ENCODE measurements at places on chromosomes 1 and 21. TPM values are rescaled to one million over a fixed set of nuclear protein-coding genes. Genes with fewer than 3 reads are reported as not detected.

DNA sequence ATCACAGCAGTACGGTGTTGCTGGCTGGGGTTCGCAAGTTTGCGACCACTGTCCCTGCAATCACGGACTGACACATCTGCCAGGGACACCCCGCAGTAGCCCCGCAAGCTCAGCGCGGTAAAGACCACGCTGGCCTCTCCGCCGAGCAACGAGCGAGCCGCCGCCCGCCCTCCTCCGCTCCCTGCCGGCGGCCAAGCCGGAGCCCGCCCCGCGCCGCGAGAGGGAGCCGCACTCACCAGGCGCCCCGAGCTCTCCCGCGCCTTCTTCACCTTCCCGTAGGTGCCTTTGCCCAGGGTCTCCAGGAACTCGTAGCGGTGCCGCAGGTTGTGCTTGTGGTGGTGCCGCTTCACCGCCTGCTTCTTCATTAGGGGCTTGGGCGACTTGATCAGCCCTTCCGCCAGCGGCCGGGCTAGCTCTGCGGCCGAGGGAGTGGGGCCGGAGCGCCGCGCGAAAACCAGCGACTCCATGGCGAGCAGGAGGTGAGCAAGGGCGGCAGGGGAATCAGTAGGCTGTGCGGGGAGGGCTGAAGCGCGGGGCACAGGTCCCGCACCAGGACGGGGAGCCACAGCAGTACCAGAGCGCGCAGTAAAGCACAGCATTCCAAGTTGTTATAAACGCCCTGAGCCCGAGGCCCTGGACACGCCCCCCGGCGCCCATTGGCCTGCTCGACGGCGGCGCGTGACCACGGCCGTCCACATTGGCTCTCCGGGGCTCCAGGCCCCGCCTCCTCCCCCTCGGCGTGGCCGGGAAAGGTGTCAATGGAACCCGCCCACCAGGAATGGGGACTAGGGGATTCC lies at the start of gene NUAK2:
Gene NUAK2 (minus strand): TSS at position 584 of the 797 bp plus-strand sequence. CDS start 117 bp downstream, at position 467.
- H3K4me3 ChIP-seq, result peak within 1 kb of the TSS; percentile 76
- H3K27me3 ChIP-seq, result no peaks in the 10 kb centered on the region
- peaks cover 34% of the 10 kb centered on the region for H3K4me1 ChIP-seq
- peak within 1 kb of the TSS; percentile 93 for H3K27ac ChIP-seq

GRCh38 chr1:77120950-77121349 lies 98.3 kb downstream of the PIGK start:
- H3K36me3 ChIP-seq, result no peaks in the 10 kb centered on the region
- no peak for DNase-seq
- no peak overlapping the region for H3K27ac ChIP-seq
- H3K27me3 ChIP-seq, result no peaks in the 10 kb centered on the region

- no peaks in the 10 kb centered on the region for H3K4me1 ChIP-seq
- H3K36me3 ChIP-seq, result no peaks in the 10 kb centered on the region
- no peaks in the 10 kb centered on the region for H3K27me3 ChIP-seq
- H3K4me3 ChIP-seq, result no peak overlapping the region
- no peak overlapping the region for H3K27ac ChIP-seq
- no peak for DNase-seq
Observed at GRCh38 chr21:45226540-45227326, 61.0 kb downstream of the POFUT2 start.

GRCh38 chr1:74811436-74812179 lies 78.7 kb downstream of the TYW3 start:
- no peak overlapping the region for H3K27ac ChIP-seq
- H3K4me1 ChIP-seq, result no peaks in the 10 kb centered on the region
- H3K27me3 ChIP-seq, result no peaks in the 10 kb centered on the region
- no peak for DNase-seq
- no peak overlapping the region for H3K4me3 ChIP-seq

GRCh38 chr1:152577168-152577567 lies 3.1 kb downstream of the LCE3D start:
- H3K27me3 ChIP-seq, result no peaks in the 10 kb centered on the region
- no peaks in the 10 kb centered on the region for H3K4me1 ChIP-seq
- H3K4me3 ChIP-seq, result no peak overlapping the region

GRCh38 chr1:64315402-64315801 lies 112.0 kb downstream of the UBE2U start:
- H3K36me3 ChIP-seq, result no peaks in the 10 kb centered on the region
- no peaks in the 10 kb centered on the region for H3K4me1 ChIP-seq
- H3K27ac ChIP-seq, result no peak overlapping the region
- H3K27me3 ChIP-seq, result no peaks in the 10 kb centered on the region
- no peak overlapping the region for H3K4me3 ChIP-seq

DNA sequence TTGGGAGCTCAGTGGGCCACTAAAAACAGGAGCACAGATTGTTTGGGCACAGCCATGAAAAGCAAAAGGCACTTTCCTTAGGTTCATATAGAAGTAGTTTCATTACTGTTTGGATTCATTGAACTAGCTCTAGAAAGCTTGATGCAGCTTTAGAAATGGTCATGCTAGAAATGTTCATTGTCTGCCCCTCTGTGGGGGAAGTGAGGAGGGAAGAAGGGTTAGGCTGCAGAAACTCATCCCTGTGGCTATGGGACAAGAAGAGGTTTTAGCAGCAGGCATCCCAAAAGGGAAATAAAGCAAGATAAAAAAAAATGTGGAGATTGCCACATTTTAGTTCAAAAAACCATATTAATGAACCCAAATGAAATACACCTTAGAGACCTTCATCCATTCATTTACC lies 359.6 kb upstream of the PTBP2 start:
- no peak overlapping the region for H3K27ac ChIP-seq
- DNase-seq, result no peak
- H3K27me3 ChIP-seq, result no peaks in the 10 kb centered on the region
- H3K36me3 ChIP-seq, result no peaks in the 10 kb centered on the region
- no peak overlapping the region for H3K4me3 ChIP-seq

Gene TMPRSS2
- total RNA-seq, result 77.8 TPM

Gene S100A9
- total RNA-seq, result 6.8 TPM

DNA sequence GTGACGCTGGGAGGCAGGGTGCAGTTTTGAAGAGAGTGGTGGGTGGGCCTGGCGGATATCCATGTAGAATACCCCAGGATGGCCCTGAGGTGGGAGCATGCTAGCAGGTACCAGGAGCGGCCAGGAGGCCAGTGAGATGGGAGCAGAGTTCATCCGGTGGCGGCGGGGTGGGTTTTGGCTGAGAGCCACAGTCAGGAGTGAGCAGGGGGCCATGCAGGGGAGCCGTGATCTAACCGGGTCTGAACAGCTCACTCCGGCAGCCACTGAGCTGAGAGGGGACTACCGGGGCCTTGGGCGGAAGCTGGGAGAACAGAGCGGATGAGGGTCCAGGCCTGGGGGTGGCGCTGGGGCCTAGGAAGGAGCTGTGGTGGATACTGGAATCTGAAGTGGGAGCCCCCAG lies 47.6 kb upstream of the LRP8 start:
- no peaks in the 10 kb centered on the region for H3K4me1 ChIP-seq
- no peaks in the 10 kb centered on the region for H3K36me3 ChIP-seq
- DNase-seq, result peak; percentile 45
- H3K27ac ChIP-seq, result no peak overlapping the region

DNA sequence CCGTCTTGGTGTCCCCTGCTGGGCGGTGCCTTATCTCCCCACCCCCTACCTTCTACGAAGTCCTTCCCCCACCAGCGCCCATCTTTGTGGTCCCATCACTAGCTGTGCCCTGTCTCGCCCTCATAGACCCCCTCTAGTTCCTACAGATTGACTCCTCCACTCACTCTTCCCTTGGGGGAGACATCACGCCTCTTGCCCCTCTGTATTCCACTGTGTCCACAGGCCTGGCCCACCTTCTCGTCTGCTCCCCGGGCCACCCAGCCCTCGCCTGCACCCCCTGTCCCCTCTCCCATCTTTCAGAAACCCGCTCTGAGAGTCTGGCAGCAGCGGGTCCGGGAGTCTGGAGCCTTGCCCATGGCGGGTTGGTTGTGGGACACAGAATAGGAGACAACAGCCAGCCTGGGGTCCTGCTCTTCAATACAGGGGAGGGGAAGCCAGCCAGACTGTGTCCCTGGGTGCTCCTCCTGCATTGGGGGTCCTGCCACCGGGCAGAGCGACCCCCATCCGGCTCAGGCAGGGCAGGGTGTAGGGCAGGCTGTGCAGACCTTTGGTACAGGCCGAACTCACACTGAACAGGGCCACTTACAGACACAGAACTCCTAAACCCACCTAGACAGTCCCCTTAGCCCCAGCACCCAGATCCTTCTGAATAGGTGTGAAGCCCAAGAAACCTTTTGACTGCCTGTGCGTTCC lies 1.1 kb downstream of the RNF187 start:
- H3K36me3 ChIP-seq, result no peaks in the 10 kb centered on the region
- H3K27ac ChIP-seq, result no peak overlapping the region
- DNase-seq, result no peak
- H3K4me3 ChIP-seq, result peak overlapping the region; percentile 69
- H3K27me3 ChIP-seq, result no peaks in the 10 kb centered on the region
- H3K4me1 ChIP-seq, result peaks cover 22% of the 10 kb centered on the region

Gene SAMD13
- 0.69 TPM for total RNA-seq

DNA sequence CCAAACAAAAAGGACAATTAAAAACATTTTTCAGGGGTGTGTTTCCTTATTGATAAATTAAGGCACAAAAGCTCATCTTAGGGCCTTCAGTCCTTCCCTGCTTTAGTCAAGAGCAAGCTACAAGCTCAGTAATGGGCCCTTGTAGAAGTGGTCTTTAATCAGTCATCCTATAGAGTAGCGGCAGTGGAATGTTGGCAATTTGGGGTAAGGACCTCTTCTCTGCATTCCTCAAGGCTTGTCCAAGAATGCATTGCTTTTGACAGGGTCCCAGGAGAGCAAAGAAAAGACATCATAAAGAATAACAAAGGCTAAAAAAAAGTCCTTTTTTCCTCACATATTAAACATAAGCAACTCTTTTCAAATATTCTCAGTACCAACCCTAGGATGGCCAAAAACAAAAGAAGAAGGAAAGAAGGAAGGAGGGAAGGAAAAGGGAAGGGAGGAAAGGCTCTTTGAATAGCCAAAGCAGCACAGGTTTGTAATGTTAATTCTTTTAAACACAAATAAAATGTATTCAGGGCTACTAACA lies 27.3 kb upstream of the CAMK1G start:
- H3K4me1 ChIP-seq, result no peaks in the 10 kb centered on the region
- DNase-seq, result no peak
- H3K36me3 ChIP-seq, result no peaks in the 10 kb centered on the region
- no peak overlapping the region for H3K4me3 ChIP-seq

- no peak overlapping the region for H3K27ac ChIP-seq
- H3K4me1 ChIP-seq, result no peaks in the 10 kb centered on the region
- no peak overlapping the region for H3K4me3 ChIP-seq
- no peaks in the 10 kb centered on the region for H3K36me3 ChIP-seq
- H3K27me3 ChIP-seq, result no peaks in the 10 kb centered on the region
Observed at GRCh38 chr1:33098371-33098770, 17.4 kb downstream of the AZIN2 start.

- no peaks in the 10 kb centered on the region for H3K27me3 ChIP-seq
- no peaks in the 10 kb centered on the region for H3K36me3 ChIP-seq
- DNase-seq, result no peak
Observed at GRCh38 chr1:157497987-157498735, 54.2 kb downstream of the FCRL5 start.

- no peaks in the 10 kb centered on the region for H3K36me3 ChIP-seq
- no peaks in the 10 kb centered on the region for H3K27me3 ChIP-seq
- H3K4me1 ChIP-seq, result peaks cover 29% of the 10 kb centered on the region
- H3K27ac ChIP-seq, result peak overlapping the region; percentile 87
- no peak overlapping the region for H3K4me3 ChIP-seq
Observed at GRCh38 chr1:201396861-201397464, 2.2 kb downstream of the LAD1 start.

- peak overlapping the region; percentile 100 for H3K4me3 ChIP-seq
- H3K27ac ChIP-seq, result no peak overlapping the region
Observed at GRCh38 chr1:961132-961669, 817 bp downstream of the KLHL17 start.

- H3K27me3 ChIP-seq, result no peaks in the 10 kb centered on the region
- H3K36me3 ChIP-seq, result peaks cover 57% of the 10 kb centered on the region
- H3K27ac ChIP-seq, result no peak overlapping the region
Observed at GRCh38 chr1:230248016-230248888, 177.9 kb downstream of the PGBD5 start.

DNA sequence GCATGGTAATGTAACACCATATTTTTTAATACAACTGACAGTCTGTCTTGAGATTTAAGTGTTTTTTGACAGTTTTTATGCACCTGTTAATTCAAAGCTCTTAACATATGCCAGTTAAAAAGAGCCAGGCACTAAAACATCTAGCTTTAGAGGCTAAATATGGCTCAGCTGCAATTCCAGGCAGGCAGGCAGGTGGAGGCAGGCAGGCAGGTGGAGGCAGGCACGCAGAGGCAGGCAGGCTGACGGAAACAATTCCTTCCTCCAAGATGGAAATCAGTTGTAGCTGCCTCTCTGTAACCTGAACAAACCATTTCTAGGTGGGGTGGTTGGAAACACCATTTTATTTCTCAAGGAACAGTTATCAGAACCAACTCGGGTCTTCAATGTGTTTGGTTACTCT lies 51.2 kb downstream of the GORAB start:
- H3K4me1 ChIP-seq, result no peaks in the 10 kb centered on the region
- H3K4me3 ChIP-seq, result no peak overlapping the region
- H3K36me3 ChIP-seq, result no peaks in the 10 kb centered on the region
- no peaks in the 10 kb centered on the region for H3K27me3 ChIP-seq
- no peak for DNase-seq
- H3K27ac ChIP-seq, result no peak overlapping the region

DNA sequence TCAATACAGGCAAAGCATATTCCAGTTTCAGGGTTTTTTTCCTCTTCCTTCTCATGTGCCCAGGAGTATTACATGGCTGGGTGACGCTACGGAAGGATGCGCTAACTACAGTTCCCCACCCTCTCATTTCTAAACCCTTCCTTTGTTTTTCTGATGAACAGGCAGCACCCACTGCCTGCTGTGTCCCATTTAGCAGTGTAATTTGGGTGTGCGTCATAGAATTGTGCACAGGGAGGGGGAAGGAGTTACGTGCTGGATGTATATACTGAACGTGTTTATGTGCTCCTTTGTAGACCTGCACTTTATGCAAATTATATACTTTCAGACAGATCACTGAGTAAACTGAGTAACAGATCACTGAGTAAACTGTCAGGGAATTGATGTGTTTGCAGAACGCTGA lies 44.5 kb downstream of the ELAPOR1 start:
- no peak for DNase-seq
- peaks cover 24% of the 10 kb centered on the region for H3K4me1 ChIP-seq
- H3K27ac ChIP-seq, result no peak overlapping the region
- H3K4me3 ChIP-seq, result no peak overlapping the region
- H3K36me3 ChIP-seq, result no peaks in the 10 kb centered on the region

DNA sequence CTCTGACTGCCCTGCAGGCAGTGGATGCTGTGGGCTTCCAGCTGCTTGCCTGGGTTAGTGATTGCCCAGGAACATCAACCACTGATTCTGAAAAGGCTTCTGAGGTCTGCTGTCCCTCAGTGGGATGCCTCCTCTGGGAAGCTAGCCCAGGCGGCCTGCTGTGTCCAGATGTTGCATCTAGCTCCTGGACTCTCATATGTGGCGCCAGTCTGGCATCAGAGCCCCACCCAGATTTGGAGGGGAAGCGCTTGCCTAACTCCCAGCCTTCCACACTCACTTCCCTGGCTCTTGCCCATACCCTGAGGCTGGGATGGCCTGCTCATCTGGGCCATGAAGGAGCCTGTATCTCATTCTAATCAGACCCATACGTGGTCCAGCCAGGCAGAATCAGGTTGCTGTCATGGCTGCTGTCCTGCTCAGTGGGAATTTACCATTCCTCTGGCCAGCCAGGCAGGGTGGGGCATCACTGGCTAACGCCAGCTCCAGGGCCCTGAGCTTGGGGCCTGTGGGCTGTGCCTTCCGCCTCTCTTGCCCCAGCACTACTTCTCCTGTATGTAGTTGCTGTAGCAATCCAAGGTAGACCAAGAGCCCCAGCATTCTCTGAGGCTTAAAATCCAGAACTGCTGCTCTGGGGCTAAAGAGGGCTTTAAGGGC lies 4.1 kb downstream of the CSF1 start:
- no peak overlapping the region for H3K27ac ChIP-seq
- H3K36me3 ChIP-seq, result no peaks in the 10 kb centered on the region
- no peaks in the 10 kb centered on the region for H3K4me1 ChIP-seq
- no peak for DNase-seq

All from pancreas (tissue), 10 donors.